ENCODE measurements at places on chromosomes 6 and 20.

GRCh38 chr6:156747715-156748114, 29.5 kb upstream of the ARID1B start:
- no peak for DNase-seq

GRCh38 chr20:8304124-8304816, 172.2 kb downstream of the PLCB1 start:
- no peak for DNase-seq

- DNase-seq, result no peak
Measured at GRCh38 chr6:44034391-44034861, 92.8 kb downstream of the MRPL14 start.

DNA sequence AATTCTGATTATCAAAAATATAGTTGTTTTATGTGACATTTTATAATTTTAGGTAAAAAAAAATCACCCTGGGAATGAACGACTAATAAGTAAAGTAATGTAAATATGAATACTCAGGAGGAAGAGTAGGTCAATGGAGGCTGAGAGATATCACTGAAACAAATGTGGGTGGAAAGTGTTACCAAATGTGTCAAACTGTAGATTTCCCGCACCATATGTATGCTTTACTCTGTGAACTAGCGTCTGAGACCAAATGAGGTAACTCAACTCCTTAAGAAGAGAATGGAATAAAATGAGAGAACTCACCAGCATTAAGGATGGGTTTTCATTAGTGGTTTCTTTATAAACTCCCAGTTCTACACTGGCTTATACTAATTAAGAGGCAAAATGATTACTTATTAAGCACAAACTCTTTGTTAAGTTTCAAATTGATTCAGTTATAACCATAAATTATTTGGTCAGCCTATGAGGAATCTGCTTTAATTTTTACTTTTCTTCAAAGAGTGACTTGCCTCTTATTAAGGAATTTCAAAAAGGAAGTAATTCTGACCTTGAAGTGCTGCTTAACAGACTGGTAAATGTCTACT, 784.7 kb upstream of the GJE1 start:
- DNase-seq, result no peak

DNA sequence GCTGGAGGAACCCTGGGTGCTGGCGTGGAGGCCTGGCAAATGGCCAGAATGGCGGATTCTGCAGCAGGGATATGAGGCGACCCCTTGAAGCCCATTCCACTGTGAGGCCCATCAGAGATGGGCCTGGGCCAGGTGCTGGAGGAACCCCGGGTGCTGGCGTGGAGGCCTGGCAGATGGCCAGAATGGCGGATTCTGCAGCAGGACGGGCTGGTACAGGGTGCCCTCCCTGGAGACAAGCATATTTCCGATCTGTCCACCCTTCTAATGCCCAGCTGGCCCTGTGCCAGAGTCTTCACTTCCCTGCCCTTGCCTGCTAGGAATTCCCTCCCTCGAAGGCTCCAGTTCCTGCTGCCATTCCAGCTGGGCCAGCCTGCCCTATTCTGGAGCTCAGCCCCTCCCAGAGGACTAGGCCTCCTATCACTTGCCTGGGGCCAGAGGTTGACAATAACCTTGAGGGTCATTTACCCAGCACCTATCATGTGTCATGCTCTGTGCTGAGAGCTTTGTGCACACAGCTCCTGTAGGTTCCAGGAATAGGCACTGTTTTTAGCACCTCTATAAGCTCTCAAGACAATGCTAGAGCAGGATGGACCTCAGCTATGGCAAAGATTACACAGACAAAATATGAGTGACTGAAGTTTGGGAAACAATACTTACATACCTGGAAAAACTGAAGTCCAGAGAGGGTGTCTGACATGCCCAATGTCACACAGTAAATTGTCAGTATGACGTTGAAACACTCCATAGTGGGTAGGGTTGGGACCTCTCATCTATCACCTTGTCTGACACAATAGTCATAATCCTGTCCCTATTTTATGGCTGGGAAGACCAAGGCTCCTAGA, 21.4 kb downstream of the SUN5 start:
- no peak for DNase-seq

DNA sequence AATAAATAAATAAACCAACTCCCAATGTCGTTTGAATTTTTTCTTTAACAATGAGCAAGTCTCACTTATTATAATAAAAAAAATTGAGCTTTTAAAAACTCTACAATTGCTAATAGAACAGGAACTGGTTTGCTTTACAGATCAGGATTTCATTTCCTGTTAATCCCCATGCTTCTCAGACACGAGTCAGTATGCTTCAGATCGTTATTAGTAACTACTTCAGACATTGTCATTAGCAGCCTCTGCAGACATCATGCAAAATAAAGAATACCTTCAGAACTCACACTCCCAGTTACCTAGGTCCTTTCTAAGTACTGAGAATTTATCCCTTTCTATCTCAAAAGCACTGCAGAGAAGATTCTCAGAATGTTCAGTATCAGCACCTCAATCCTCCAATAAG, 10.0 kb upstream of the FAM210B start:
- no peak for DNase-seq

DNA sequence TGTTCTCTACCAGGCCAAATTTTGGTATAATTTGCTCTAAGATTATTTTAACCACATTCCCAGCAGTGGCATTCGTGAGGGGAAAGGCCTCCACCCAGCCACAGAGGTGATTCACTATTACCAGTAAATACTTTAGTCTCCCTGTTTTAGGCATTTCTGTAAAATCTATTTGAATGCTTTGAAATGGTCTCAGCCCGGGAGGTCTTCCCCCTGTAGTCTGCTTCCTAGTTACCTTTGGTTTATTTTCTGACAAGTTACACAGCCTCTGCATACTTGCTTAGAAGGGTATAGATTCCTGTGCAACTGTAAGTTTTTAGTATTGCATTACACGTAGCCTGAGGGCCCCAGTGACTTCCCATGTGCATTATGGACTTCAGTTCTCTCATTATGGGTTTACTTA, 248.7 kb downstream of the C6orf118 start:
- DNase-seq, result no peak

- no peak for DNase-seq
Measured at GRCh38 chr20:53910351-53911002, 159.9 kb downstream of the BCAS1 start.

GRCh38 chr20:52800734-52801627, 171.2 kb upstream of the TSHZ2 start:
- DNase-seq, result peak; percentile 83

Measured in adrenal gland (tissue), 19 donors.